ENCODE measurements at places on chromosomes 4 and X. TPM values are rescaled to one million over a fixed set of nuclear protein-coding genes. Genes with fewer than 3 reads are reported as not detected.

DNA sequence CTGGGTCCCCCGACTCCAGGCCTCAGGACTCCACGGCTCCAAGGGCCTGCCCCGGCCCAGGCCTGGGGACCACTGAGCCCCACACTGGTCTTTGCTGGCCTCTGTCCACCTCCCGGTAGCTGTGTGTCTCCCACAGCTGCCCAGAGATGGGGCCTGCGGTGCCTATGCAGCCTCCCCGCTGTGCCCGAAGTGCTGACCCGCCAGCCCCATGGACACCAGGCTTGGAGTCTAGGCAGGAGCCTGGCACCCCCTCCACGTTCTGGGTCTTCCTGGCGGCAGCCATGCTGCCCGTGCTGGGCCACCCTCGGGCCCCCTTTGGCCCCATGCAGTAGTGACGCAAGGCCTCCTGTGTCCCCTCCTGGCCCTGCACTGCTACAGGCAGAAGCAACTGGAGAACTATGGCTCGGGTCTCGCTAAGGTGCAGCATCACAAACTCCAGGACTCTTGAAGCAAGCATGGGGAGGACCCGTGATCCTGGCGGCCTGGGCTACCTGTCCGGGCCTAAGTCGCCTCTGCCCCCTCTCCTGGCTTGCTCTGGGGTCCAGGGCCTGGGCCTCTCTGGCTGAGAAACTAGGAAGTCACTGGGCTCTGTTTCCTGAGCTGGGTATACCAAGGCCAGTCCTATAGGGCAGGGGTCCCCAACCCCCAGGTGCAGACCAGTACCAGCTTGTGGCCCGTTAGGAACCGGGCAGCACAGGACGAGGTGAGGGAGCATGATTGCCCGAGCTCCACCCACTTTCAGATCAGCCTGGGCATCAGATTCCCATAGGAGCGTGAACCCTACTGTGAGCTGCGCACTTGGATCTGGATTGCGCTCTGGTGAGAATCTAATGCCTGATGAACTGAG lies 917 bp downstream of the MYL5 start:
- peak; percentile 33 for DNase-seq

GRCh38 chr4:83108101-83108861 lies 6.2 kb downstream of the PLAC8 start:
- DNase-seq = no peak

Gene GBA3
- not detected for total RNA-seq

GRCh38 chr4:1403591-1404572 lies 2.4 kb downstream of the NKX1-1 start:
- no peak for DNase-seq

- DNase-seq = no peak
Observed at GRCh38 chr4:84894621-84895020, 71.9 kb downstream of the WDFY3 start.

Measured in left ventricle myocardium inferior (tissue), 1 donor.